Cardiac atrium fibroblast (primary cell): ENCODE measurements at places on chromosomes 16 and 17. TPM values are rescaled to one million over a fixed set of nuclear protein-coding genes. Genes with fewer than 3 reads are reported as not detected.

Gene TBC1D3I
- 0.32 TPM in 1 of 2 replicates, not detected in the other for total RNA-seq

Gene OR1A2
- total RNA-seq, result not detected in 2 replicates

Gene FN3K
- total RNA-seq, result 0.16 TPM in 1 of 2 replicates, not detected in the other

Gene ATP2C2
- not detected in 2 replicates for total RNA-seq

Gene MPV17L
- 0.18 and 0.81 TPM in 2 replicates for total RNA-seq

Gene C16orf92
- total RNA-seq, result not detected in 2 replicates

Gene CARD14
- total RNA-seq, result not detected in 2 replicates

Gene CPHXL2
- total RNA-seq, result not detected in 2 replicates

Gene FKBP10
- total RNA-seq, result 676 and 811 TPM in 2 replicates

Gene TUBB3
- total RNA-seq, result 163 and 175 TPM in 2 replicates

Gene DNAAF1
- not detected in 2 replicates for total RNA-seq

Gene C16orf82
- not detected in 2 replicates for total RNA-seq

Gene PITPNM3
- total RNA-seq, result 0.90 and 2.1 TPM in 2 replicates

Gene RDM1
- not detected in 2 replicates for total RNA-seq

Gene OR1D2
- total RNA-seq, result not detected in 2 replicates

Gene TBC1D26
- total RNA-seq, result not detected in 2 replicates

Gene SLC5A11
- not detected in 2 replicates for total RNA-seq

Gene SLC4A1
- not detected in 2 replicates for total RNA-seq

Gene HOXB5
- total RNA-seq, result not detected in 2 replicates

Gene KRTAP3-2
- total RNA-seq, result not detected in 2 replicates

Gene SHCBP1
- 6.7 and 6.8 TPM in 2 replicates for total RNA-seq

Gene TMC5
- not detected in 2 replicates for total RNA-seq

Gene FOXL1
- 1.6 and 3.1 TPM in 2 replicates for total RNA-seq

Gene HCFC1R1
- 6.5 and 12.0 TPM in 2 replicates for total RNA-seq

Gene ADAMTS18
- under 0.01 TPM in 1 of 2 replicates, not detected in the other for total RNA-seq

Gene C16orf74
- total RNA-seq, result 5.1 and 7.9 TPM in 2 replicates

Gene YWHAE
- total RNA-seq, result 424 and 527 TPM in 2 replicates

Gene KCNG4
- total RNA-seq, result not detected in 2 replicates

Gene MPHOSPH6
- 18.6 and 32.7 TPM in 2 replicates for total RNA-seq

Gene C17orf78
- total RNA-seq, result not detected in 2 replicates

Gene ZNF385C
- not detected in 2 replicates for total RNA-seq

Gene PSMB3
- total RNA-seq, result 158 and 179 TPM in 2 replicates

Gene HOXB13
- total RNA-seq, result not detected in 2 replicates
